ENCODE measurements at places on chromosomes 6 and 20. TPM values are rescaled to one million over a fixed set of nuclear protein-coding genes. Genes with fewer than 3 reads are reported as not detected.

NRM gene
- 44.6 TPM for total RNA-seq

TRIM40 gene
- total RNA-seq, result not detected

POM121L2 gene
- total RNA-seq, result not detected

PPIL6 gene
- total RNA-seq, result not detected

FILIP1 gene
- total RNA-seq, result not detected

CITED2 gene
- total RNA-seq, result 36.2 TPM

NR2E1 gene
- not detected for total RNA-seq

GRCh38 chr20:50957276-50957675 lies 1.1 kb downstream of the DPM1 start:
- DNase-seq, result no peak

GRCh38 chr6:37669306-37669705 lies 28.4 kb downstream of the MDGA1 start:
- DNase-seq, result no peak

DNA sequence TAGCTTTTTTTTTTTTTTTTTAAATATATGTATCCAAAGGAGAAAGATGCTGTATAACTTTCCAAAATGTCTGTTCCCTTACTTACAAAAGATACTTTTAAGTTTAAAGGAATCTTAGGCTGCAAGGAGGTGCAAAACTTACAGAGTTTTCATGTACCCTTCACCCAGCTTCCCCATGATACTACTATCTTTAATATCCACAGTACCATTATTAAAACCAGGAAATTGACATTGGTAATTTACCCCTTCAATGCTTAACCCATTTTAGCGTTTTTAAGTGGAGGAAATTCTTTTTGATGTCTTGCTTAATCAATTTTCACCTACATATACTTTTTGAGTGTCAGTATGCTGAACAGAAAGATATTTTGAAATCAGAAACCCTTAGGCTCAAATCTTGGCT lies 310.9 kb downstream of the PRL start:
- no peak for DNase-seq

- DNase-seq, result no peak
Observed at GRCh38 chr6:105859457-105859856, 226.7 kb upstream of the PRDM1 start.

GRCh38 chr6:43295456-43295855 lies 2.6 kb upstream of the SLC22A7 start:
- no peak for DNase-seq

DNA sequence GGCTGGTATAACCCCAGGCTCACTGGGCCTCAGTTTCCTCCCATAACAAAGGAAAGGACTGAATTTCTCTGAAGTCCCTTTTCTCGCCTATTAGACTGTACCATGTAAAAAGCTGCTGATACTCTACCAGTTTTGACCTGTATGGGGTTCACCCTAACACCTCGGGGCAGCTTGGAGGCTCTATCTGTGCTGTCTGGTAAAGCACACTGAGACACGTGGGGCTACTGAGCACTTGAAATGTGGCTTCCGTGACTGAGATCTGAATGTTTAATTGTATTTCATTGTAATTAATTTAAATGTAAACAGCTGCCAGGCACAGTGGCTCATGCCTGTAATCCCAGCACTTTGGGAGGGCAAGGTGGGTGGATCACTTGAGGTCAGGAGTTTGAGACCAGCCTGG lies 24.0 kb downstream of the BMP7 start:
- no peak for DNase-seq

GRCh38 chr6:17884498-17885478 lies 102.6 kb downstream of the KIF13A start:
- DNase-seq, result no peak

DNA sequence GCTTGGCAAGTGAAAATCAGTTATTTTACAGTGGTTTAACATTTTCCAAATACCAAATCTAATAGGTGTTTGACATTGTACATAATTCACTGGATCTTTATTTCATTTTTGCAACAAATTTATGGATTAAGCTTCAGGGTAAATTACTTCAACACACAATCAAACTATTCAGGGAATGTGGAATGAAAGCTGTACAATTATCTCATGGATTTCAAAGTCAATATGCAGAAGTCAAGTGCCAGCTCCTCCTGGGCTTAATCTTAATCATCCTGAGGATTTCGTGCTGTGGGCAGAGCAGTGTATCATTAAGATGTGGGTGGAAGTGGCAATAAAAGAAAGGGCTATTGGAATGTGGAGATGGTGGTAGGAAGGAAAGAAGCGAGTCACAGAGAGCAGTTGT lies 548.8 kb downstream of the COL12A1 start:
- no peak for DNase-seq

- DNase-seq, result no peak
Observed at GRCh38 chr20:11296221-11296620, 621.5 kb upstream of the BTBD3 start.

GRCh38 chr20:43681468-43681942 lies 14.6 kb downstream of the MYBL2 start:
- DNase-seq, result no peak

DNA sequence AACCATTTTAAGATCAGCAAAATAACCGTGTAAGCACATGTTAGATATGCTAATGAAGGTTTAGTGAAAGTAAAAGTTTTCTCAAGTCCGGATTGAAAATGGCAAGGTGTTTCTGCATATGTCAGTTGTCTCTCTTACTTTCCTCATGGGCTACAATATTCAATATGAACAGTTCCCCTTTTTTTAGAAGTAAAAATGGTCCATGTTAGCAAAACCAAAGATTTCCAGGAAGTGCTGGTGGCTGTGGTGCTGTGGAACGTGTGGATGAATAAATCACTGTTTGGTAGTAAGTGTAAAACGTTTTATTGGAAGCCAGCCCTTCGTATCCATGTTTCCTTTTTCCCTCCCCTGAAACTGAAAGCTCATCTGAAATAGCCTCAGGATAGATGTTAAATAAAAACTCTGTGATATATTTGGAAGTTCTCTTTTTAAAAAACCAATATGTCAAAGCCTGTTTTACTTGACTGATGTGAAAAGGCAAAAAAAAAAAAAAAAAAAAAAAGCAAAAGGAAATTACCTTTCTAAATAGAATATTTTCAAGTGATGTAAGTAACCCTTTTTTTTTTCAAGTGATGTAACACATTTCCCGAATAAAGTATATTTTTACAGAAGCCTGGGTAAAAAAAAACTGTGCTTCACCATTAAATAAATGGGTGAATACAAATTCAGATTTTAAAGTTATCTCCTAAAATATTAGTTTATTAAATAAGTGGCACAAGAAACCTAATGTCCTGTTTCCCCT lies 41.9 kb downstream of the PLEKHG1 start:
- DNase-seq, result no peak

DNA sequence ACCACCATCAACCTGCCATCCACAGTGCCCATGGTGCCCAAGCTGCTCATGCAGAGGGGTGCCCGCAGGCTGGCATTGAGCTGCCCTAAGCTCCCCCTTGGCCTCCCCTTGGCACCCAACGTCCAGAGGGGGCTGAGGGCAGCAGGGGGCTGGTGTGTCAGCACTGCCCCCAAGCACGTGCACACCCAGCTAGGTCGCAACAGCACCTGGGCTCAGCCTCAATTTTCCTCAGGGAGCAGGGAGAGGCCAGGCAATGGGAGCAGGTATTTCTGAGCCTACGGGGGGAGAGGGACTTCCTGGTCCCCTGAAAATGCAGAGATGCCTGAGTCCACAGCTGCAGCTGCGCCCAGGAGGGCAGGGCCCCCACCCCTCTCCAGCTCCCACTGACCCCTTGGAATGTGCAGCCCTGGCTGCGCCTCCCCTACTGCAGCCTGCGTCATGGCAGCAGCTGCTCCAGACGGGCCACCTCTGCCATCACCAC lies 204.2 kb downstream of the ANKRD60 start:
- no peak for DNase-seq

DNA sequence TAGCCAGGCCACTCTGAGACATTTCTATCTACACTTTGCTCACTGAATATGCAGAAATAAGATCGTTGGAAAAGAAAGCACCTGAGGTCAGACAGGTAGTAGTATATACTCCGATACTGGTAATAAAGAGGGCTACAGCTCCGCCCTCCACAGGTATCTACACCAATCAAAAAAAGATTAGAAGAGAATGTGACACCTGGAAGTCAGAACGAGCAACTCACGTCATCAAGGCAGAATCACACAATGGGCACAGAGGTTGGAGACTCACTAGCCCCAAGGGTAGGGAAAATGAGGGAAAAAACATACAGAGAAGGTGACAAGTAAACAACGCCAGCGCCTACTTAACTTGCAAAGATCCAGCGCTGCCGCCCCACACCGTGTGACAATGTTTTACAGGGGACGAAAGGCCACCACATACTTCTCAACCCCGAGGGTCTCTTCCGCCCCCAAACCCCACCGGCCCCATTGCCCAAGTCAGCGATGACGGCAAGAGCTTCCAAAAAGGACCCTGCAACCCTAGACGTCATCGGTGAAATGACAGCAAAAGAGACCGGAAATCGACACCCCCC lies 653 bp downstream of the LMBRD1 start:
- peak; percentile 60 for DNase-seq

DNA sequence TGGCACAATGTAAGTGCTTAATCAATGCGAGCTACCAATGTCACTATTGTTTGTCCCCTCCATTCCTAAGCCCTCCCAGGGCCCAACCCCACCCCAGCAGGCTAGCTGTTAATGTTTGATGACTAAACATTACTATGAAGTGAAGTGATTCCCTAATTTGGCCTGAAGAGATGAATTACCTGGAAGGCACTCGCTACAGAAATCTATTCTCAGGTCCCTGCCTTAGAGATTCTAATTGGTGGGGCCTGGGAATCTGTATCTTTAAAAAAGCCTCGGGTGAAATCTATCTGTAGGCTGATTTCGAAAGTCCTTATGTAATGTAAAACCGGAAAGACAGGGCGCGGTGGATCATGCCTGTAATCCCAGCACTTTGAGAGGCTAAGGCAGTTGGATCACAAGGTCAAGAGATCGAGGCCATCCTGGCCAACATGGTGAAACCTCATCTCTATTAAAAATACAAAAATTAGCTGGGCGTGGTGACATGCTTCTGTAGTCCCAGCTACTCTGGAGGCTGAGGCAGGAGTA lies 16.9 kb upstream of the SNAI1 start:
- no peak for DNase-seq

GRCh38 chr20:40160097-40160550 lies 528.9 kb downstream of the MAFB start:
- peak; percentile 36 for DNase-seq

GRCh38 chr6:51616243-51616642 lies 471.2 kb downstream of the PKHD1 start:
- DNase-seq, result no peak

DNA sequence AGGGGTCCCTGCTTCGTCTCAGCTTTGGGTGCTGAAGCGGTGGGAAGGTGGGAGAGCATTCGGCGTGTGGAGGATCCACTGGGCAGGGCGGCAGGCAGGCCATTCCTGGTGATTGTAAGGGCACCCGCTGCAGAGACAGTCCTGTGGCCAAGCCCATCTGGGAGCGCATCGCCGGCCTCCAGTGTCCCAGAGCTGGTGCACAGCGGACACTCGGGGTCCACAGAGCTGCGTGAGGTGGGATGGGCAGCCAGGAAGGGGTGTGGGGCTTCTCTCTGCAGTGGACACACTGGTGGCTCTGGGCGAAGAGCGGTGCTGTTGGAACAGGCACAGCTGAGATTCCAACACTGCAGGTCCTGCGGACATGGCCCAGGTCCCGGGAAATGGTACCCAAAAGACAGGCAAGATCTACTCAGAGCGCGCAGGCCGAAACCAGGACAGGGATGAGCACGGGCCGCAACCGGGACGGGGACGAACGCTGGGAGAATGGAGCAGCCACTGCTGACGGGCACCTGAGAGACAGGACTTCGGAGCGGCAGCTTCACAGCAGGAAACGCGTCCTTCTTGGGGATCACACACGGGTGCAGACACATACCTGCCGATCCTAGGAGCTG lies 188.2 kb downstream of the ERMARD start:
- DNase-seq, result no peak

GRCh38 chr6:146865756-146866379 lies 267.1 kb downstream of the ADGB start:
- no peak for DNase-seq
